SIG-M5 (cell line): ENCODE measurements at places on chromosomes 6 and 20.
A peak's percentile ranks its signal among the peaks of the same experiment; 100 is the strongest.

DNA sequence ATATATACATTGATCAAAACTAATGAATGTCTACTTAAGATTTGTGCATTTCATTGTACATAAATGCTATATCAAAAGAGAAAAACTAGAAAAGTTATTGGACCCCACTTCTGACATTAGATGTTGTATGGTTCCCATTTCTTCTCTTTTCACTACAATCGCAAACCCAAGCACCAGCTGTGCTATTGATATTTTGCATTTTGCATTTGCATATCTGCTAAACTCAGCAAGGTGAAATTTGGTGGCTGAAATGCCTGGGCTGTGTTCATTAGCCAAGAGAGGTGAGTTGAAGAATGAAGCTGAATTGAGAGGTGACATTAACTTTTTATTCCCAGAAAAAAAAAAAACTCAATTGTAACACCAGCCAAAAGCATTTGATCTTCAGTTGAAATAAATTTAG, 232.1 kb upstream of the TENT5A start:
- DNase-seq: no peak

DNA sequence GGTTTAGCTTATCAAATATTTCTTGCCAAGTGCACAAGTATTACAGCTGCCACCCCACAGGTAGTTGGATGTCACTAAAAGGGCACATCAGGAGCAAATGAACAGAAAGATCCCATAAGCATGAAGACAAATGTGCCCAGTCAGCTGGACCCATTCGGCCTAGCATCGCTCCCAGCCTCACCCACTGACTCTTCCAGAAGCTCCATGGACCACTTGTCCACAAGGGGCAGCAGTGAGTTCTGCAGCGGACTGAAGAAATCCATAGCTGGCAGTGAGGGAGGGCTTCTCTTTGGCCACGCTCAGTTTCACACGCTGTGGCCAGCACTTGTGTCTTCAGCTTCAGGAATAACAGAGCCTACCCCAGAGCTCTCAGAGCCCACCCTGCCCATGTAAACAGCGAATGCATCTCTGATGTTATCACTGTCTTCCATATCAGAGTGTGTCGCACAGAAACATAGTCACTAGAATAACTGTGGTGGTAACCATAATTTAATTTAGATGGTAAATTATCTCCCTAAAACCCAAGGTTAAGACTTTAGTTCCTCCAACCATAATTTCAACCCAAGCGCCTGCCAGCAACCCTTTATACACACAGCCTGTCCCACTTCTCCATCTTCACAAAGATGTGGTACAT, 15.8 kb downstream of the CGA start:
- DNase-seq: no peak

GRCh38 chr6:137927777-137928218, 60.7 kb downstream of the TNFAIP3 start:
- DNase-seq: peak; percentile 74

DNA sequence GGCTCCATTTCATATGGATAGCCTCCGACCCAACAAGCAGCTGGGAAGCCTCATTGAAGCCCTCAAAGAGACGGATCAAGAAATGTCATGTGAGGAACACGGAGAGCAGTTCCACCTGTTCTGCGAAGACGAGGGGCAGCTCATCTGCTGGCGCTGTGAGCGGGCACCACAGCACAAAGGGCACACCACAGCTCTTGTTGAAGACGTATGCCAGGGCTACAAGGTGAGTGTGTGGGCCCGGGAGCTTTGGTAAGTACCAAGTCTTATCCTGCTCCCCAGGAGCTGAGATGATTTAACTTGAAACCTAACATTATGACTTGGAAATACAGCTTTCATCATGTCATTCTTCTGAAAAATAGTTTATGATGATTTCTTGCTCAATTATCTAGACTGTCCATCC, 4.1 kb downstream of the TRIM38 start:
- DNase-seq: no peak

GRCh38 chr6:138618168-138618567, 118.9 kb upstream of the NHSL1 start:
- no peak for DNase-seq

GRCh38 chr20:40279390-40279789, 409.6 kb downstream of the MAFB start:
- no peak for DNase-seq

DNA sequence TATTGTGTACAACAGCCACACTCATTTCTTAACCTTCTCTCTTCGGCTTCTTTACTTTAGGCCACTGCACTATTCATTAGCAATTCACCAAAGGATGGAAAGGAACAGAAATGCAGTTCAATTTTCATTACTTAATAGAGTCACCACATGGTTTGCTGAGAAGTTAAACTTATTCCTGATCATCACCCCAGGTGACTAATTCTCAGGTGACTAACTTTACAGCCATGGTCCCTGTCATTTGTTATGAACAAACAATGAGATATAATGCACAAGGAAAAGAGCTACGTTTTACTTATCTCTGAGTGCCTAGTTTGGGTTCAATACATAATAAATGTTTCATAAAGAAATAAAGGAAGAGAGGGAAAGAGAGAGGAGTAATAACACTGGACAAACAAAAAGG, 45.8 kb upstream of the DST start:
- DNase-seq: no peak

DNA sequence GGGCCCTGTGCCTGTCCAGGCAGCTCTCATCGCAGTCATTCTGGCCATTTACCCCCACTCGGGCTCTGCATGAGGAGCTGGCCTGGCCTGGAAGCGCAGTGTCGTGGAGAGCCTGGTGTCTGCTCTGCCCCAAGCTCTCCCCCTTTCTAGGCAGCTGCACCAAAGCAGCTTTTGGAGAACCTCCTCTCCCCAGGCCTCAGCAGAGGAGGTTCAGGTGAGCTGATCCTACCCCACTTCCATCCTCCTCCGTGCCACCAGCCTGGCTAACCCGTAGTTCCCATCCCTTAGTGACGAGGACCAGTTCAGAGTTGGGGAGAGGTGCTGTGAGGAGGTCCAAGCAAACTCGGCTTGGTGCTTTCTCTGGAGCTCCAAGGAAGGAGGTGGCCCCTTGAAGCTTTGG, 30.5 kb upstream of the PHACTR3 start:
- no peak for DNase-seq

DNA sequence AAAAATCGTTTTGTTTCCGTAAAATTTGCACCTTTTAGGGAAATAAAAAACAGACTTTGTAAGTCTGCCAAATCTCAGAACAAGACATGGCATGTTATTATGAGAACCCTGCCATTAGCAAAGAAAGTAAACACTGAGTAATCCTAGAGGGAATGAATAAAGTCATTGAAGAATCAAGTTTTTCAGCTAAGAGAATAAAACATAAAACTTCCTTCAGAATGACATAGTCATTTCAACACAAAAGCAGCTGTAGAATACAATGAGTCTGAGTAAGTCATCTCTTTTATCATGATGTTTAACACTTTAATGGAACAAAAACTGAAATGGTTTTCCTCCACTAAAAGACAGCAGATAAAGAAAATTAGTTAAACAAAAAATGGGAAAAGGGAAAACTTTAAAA, 10.3 kb upstream of the DST start:
- DNase-seq: no peak

- no peak for DNase-seq
Measured at GRCh38 chr6:117227245-117227962, 38.0 kb upstream of the VGLL2 start.

DNA sequence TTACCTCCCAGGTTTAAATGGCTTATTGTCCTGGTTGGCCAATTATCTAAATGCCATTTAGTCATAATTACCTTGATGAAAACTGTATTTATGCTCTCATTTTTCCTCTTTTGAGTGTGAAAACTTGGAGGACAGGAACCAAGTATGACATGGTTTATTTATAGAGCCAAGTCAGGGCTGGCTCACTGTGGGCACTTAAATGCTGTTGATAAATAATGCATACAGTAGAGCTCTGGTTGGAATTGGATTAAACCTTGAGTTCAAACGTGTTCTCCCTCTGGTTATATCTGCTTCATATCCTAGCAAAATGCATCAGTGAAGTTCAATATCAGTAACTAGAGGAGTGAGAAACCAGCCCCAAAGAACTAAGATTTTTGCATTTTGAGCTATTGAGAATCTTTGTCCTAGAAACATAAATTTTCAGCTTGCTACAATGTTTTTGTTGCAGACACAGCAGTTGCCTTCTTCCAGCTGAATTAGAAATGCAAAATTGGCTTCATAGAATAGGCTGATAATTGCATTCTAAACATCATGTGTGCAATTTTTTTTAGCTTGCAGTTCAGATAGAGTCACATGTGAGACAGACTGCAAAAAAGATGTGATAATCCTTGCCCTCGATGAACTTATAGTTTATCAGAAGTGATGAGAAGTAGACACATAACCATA, 255.8 kb downstream of the BTBD3 start:
- DNase-seq: no peak

DNA sequence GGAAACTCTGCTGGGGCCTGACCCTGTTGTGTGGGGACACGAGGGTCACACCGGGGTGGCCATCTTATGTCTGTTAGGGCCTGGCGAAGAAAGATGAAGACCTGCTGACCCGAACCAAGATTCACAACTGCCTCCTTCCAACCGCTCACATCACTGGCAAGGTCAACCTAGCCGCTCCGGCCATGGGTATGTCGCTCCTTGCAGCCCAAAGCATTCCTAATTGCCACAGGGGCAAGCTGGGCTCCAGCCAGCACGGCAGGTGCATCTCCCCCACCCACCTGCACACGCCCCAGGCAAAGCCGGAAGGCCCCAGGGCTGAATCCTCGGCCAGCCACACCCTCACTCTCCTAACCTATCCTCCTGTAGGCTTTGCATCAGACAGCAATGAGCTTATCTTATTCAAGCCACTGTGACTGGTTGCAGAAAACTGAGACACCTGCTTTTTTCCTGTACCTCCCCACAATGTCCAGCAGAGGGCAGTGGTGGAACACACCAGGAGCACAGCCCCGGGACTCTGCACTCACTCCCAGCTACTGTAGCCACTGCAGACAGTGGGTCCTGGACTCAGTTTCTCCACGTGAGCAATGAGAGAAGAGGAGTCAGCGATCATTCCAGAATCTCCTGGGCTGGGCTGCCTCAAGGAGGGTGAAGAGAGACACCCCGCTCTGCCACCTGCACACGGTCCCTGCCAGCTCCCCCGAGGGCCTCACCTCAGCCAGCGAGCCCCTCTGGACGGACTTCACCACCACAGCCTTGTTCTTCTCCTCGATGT, 170.2 kb downstream of the PREX1 start:
- no peak for DNase-seq

DNA sequence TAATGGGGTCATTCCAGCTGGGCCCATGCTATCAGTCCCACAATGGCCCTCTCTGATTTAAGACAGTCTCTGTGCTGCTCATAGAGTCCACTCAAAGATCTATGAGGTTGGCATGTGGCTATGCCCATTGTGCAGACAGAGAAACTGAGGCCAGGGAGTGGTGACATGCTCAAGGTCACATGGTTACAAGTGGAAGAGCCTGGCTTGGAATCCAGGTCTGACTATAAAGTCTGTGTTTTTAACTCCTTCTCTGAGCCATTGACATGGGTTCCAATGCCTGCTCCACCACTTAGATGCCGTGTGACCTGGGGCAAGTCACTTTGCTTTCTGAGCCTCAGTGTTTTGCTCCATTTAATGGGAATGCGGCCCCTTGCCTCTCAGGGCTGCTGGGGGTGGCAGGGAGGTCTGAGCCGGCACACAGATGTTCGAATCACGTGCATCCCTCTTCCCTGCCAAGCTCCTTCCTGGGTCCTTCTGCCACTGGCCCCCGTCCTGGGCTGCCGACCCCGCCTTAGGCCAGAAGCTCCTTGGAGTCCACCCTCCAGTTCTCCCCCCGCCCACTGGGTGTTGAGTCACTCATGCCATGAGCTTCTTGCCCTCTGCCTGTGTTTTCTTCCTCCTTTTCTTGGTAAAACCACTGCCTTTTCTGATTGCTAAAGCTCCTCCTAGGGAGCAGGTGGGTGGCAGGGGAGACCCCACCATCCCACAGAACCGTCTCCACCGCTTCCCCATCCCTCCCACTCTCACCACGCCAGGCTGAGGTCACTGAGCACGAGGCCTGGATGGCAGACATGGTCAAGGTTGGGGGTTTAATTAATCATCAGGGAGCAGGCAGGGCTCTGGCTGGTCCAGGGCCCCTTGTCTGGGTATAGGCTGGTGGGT, 35.7 kb downstream of the CEBPB start:
- no peak for DNase-seq

- no peak for DNase-seq
Measured at GRCh38 chr6:155050311-155050710, 55.2 kb downstream of the TIAM2 start.
